GM13977 (cell line): ENCODE measurements at places on chromosomes 4 and X.
A peak's percentile ranks its signal among the peaks of the same experiment; 100 is the strongest.

GRCh38 chrX:110145854-110146253, 142.9 kb downstream of the TMEM164 start:
- peak; percentile 39 for DNase-seq

- DNase-seq: no peak
These were observed 506.0 kb upstream of the INTU start for GRCh38 chr4:127126718-127127117.

- DNase-seq: no peak
These were observed 394.1 kb downstream of the SPRY1 start for GRCh38 chr4:123790681-123791080.

- DNase-seq: no peak
These were observed 14.4 kb downstream of the SHROOM4 start for GRCh38 chrX:50799531-50799961.

- no peak for DNase-seq
These were observed 7.3 kb upstream of the TMEM33 start for GRCh38 chr4:41927796-41928499.

GRCh38 chr4:146267826-146268225, 53.5 kb downstream of the REELD1 start:
- DNase-seq: no peak

GRCh38 chr4:45897946-45898585, 225.8 kb downstream of the GABRG1 start:
- no peak for DNase-seq

- peak; percentile 48 for DNase-seq
These were observed 403 bp downstream of the SGCB start for GRCh38 chr4:52037689-52038102.

GRCh38 chrX:44253575-44253942, 89.9 kb downstream of the EFHC2 start:
- no peak for DNase-seq

GRCh38 chr4:168487282-168488035, 7.2 kb upstream of the DDX60L start:
- DNase-seq: no peak

- DNase-seq: no peak
These were observed 262.8 kb downstream of the DKK2 start for GRCh38 chr4:106773076-106773905.

GRCh38 chr4:157896726-157897125, 276.1 kb downstream of the GASK1B start:
- no peak for DNase-seq

GRCh38 chr4:156820931-156821330, 150.7 kb downstream of the PDGFC start:
- DNase-seq: no peak

DNA sequence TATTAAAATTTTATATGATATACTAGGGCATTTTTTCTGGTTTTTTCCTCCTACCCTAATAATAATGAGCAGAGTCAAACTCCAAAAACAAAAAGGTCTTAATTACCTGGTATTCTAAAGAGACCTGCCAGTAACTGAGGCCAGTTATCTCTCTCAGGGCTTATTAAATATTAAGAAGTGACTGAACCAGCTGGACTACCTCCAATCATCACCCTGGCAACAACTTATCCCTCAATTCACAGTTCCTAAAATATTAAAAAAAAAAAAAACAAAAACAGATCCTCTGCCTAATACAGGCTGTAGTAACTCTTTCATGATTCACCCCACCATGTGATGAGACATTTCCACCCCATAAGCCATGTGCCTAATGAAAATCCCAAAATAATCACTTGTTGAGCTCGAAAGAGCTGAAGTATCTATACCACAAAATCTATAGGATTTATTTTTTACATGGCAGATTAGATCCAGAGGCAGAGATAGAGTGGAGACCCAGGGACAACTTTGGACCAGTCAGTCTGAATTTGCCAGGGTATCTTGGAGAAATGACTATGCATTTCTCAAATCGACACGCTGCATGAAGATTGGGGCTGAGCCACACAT, 698.0 kb downstream of the FAT4 start:
- no peak for DNase-seq

- DNase-seq: no peak
These were observed 810.4 kb downstream of the TRIML1 start for GRCh38 chr4:188949596-188949995.

DNA sequence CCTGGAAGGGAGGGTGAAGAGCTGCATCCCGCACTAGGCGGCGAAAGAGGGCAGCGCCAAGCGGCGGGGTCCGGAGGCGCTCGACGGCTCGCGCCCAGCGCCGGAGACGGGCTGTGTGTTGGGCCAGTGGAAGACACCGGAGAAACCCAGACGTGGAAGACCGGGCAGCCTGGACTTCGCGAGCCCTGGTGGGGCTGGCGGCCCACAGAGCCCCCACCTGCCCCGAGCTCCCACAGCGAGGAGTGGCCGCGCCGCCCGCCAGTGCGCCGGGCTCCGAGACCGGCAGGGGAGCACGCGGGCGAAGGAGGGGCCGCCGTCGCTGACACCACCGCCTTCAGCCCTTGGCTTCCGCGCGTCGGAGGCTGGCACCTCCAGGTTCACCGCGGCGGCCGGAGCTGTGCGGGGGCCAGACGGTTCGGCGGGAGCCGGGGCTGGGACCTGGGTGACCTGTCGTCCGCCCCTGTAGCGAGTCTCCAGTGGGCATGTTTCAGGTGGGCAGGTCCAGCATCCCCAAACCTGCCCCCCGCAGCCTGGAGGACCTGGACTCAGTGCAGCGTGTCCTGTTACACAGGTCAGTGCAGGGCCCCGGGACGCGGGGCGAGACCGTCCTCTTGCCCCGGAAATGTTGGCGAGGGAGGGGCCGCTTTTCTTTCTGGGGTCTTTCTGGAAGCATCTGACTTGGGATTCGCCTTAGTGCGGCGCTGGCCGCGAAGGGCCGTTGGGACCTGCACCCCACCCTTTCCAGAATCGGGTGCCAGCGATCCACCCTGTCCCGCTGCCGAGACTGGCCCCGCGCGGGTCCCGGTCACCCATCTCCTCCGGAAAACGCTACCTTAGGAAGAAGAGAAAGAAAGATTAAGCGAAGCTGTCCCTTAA, 9.6 kb upstream of the INTU start:
- DNase-seq: peak; percentile 28

DNA sequence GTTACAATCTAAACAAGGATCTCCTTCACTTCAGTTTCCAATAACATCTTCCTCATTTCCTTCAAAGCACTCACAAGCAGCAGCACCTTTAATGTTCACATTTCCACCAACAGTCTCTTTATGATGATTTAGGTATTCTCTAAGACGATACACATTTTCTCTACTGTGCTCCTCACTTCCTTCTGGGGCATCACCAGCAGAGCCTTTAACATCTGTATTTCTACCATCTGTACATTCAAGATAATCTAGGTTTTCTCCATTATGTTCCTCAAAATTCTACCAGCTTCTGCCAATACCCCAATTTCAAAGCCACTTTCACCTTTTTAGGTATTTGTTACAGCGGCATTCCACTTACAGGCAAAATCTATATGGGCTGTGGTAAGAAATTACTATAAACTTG, 80.6 kb downstream of the FBXW7 start:
- DNase-seq: no peak

DNA sequence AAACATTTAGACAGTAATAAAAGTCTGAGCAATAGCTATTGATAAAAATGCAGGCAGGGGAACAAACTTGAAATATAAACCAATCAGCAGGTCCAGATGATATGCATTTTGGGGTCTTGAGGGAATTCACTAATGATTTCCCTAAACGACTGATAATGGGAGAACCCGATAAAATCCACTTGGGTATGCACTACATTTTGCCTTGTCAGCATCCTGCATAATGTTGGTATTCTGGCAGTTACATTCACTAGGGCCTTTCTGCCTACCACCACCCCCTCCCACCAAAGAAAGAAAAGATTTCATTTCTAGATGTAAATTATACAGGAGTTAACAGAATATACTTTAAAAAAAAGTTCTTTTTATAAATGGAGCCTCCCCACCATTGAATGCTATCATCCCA, 63.5 kb upstream of the IL1RAPL2 start:
- DNase-seq: no peak
